ENCODE measurements at places on chromosomes 2 and 18.

DNA sequence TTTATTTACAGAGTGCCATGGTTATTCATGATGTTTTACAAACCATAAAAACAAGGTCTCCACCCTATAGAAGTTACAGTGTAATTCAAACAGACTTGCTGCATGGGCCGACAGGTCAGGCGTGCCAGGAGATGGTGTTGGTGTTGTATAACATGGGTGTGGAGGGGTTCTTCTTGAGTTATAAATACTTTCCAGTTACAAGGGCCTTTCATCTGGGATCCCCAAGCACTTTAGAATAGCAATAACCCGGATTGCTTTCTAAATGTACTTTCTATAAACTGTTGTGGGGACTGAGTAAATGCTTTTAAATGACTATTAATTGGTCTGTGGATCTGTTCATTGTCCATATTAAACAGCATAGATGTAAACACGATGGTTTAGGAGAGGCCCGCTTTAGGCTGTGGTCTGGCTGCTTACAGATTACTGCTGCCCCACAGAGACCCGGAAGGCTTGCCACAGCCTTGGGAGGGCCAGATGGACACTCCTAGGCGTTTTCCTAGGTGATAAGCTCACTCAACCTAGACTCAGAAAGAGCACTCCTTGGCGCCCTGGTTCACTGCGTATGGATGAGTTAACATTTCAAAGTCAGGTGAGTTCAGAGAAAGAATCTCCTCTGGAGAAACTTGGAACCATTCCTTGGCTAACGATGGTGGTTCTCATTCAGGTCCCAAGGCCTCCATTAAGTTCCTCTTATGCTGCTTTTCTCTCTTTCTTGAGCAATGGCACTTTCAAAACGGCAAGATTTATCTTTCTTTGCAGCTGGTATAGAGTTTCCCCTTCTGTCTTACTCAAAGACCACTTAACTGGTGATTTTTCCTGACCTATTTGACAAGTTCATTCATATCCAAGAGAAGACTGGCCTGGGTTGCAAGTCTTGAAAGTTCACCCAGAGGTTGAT, 3.6 kb upstream of the KIAA2012 start:
- DNase-seq: no peak

GRCh38 chr2:55228226-55228563, 3.9 kb downstream of the CLHC1 start:
- DNase-seq: no peak

- no peak for DNase-seq
Observed at GRCh38 chr2:166240387-166241313, 112.8 kb upstream of the SCN1A start.

DNA sequence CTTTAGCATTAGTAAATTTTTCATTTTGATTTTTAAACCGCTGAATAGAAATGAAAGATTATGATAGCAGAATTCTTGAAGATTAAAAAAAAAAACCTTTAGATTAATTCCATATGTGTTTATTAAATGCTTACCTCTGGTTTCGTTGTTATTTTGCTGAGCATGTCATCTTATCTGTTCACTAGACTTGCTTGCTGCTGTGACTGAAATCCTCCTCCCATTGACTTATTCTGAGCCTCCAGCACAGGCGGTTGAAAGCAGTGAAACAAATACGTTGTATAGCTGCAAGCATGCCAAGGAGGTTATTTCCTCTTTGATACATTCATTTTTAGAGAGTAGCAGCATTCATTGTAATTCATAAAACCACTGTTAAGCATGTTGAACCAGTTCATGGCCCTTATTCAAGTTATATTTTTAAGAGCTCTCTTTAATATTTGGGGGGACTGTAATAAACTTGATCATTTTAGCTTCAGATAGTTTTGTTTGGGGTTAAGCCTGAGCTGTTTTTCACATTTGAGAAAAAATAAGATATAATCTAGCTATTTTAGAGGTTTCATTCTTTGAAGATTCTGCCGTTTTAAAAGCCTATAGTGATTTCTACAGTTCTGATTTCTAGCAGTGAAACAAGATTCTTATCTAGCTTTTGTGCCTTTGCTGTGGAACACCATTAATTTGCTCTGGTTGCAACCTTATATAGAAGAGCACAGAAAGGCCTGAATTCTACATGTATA, at the start of gene HTR2B:
HTR2B (minus strand) TSS at position 205 of the 731 bp plus-strand sequence. CDS start 1,278 bp downstream, outside the sequence.
- DNase-seq: no peak

- no peak for DNase-seq
Observed at GRCh38 chr18:62773691-62774090, 58.4 kb downstream of the PHLPP1 start.
